H4 (cell line): ENCODE measurements at places on chromosomes 5 and 9. TPM values are rescaled to one million over a fixed set of nuclear protein-coding genes. Genes with fewer than 3 reads are reported as not detected.

DNA sequence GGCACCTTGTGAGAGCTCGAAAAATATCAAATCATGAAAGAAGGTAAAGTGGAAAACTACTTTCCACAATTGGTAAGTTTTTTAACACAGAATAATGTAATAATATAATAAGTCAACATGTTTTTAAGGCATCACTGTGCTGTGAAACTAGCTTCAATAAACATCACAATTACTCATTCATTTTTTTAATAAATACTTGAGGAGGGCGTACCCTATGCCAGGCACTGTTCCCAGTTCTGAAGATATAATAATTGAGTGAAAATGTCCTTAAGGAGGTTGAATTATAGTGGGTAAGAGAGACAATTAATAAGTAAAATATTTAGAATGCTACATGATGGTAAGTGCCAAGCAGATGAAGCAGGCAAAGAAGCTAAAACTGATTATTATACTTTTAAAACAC, 381.4 kb downstream of the ELAVL2 start:
- DNase-seq = no peak

DNA sequence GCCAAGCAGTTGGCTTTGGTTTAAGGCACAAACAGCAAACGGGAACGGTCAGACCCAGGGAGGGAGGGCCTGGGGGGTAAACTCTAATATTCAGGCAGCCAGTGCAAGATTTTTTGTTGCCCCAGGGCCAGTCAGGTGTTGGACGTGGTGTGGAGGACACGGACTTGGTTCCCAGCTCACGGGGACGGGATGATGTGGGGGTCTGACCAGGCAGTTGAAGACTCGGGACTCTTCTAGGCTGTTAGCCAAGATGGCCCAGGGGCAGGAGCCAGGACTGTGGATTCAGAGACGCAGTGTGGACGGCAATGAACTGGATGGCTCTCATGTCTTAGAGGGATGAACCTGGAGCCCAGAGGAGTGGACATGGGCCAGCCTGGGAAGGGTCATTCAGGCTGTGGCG, 169.2 kb downstream of the C9orf50 start:
- DNase-seq = no peak

GRCh38 chr9:136345281-136346156, 18.0 kb downstream of the DNLZ start:
- no peak for DNase-seq

- no peak for DNase-seq
Measured at GRCh38 chr9:86062845-86063693, 36.3 kb downstream of the GOLM1 start.

- DNase-seq = no peak
Measured at GRCh38 chr9:84317563-84317962, 23.0 kb downstream of the SLC28A3 start.

DNA sequence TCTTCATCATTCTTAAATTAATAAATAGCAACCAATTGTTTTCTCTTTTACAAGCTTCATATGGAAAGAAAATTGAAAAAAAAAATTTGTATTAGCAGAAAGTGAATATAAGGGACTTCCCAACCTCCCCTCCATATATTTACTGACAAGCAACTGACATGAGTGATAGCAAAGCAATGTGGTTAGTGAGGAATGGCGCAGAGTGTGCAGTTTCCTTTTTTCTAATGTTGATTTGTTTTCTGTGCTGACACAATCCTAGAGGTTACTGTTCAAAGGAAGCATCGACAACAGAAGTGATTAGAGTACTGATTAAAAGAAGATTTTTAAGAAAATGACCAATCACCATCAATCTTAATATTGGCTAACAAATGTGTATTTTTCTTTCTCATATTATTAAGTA, 1.7 kb upstream of the PTGER4 start:
- DNase-seq = no peak

DNA sequence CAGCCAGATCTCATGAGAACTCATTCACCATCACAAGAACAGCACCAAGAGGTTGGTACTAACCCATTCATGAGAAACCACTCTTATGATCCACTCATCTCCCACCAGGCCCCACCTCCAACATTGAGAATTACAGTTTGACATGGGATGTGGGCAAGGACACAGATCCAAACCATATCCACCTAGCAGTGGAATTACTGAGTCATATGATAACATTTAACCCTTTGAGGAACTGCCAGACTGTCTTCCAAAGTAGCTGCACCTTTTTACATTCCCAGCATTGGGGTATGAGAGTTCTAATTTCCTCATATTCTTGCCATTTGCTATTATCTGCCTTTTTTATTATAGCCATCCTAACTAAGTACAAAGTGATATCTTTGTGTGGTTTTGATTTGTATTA, 51.9 kb downstream of the CTNNA1 start:
- DNase-seq = no peak

DNA sequence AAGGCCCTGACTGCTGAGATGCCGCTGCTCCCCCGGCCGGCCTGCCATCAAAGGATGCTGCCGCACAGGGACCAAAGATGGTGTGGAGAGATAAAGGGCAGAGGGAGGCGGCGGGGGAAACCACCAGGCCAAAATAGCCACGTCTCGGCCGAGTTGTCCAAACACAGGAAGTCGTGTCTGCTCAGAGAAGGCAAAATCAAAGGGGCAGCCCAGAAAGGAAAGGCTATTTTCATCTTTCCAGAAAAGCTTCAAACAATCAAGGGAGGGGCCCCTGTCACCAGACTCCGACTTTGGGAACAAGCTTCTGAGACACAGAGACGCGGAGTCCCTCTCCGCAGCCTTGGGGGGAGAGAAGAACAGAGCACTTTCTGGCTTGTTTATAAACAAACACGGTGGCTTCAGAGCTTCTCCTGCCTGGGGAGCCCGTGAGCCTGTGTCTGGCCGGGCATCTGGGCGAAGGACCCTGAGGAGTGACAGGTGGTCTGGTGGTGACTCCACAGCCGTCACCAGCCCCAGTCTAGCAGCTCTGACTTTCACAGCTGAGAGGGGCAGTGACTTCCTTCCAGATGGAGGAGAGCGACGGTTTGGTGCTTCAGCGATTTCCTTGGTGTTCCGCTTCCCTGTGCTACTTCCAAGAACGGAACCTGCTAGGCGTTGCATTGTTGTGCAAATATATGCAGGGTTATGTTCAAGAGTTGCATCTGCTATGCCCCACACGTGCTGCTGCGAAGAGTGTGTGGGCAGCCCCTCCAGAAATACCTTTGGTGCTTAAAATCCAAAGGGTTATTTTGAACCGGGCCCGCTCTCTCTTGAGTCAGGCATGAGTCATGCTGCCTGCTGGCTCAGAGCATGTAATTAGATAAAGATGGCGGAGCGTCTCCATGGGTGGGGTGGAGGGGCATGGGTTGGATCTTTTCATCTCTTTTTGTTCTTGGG, 24.0 kb downstream of the ADAMTSL2 start:
- DNase-seq = peak; percentile 71

GRCh38 chr9:8571643-8572042, 772.1 kb upstream of the DMAC1 start:
- DNase-seq = no peak

GRCh38 chr5:167305591-167306213, 985.7 kb upstream of the WWC1 start:
- DNase-seq = no peak

- no peak for DNase-seq
Measured at GRCh38 chr9:133612816-133613215, 3.6 kb upstream of the FAM163B start.

DNA sequence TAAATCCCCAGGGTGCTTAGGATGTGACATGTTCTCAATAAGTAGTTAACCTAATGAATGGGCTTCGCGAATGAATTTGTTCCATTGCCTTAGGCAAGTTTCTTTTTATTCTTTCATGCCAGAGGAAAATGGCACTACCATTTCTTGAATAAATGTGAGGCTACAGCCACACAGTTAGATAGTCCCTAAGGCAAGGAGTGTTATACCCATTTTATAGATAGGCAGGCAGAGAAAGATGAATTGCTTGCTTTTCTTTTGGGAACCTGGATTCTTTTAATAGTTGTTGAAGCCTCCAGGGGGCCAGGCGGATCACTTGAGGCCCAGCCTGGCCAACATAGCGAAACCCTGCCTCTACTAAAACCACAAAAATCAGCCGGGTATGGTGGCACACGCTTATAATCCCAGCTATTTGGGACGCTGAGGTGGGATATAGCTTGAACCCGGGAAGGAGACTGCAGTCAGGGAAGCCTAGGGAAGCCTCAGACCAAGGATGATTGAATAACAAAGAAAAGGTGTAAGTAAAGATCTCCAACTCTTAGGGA, 943 bp downstream of the NOP16 start:
- DNase-seq = no peak

FOXD4 gene
- 1.2 TPM in 1 of 2 replicates, not detected in the other for total RNA-seq

CATSPER3 gene
- total RNA-seq = 0.08 TPM in 1 of 2 replicates, not detected in the other
